DND-41 (cell line): ENCODE measurements at places on chromosomes 7 and 10.

GRCh38 chr7:76303202-76304147 lies 1.0 kb downstream of the HSPB1 start:
- peak; percentile 87 for DNase-seq

DNA sequence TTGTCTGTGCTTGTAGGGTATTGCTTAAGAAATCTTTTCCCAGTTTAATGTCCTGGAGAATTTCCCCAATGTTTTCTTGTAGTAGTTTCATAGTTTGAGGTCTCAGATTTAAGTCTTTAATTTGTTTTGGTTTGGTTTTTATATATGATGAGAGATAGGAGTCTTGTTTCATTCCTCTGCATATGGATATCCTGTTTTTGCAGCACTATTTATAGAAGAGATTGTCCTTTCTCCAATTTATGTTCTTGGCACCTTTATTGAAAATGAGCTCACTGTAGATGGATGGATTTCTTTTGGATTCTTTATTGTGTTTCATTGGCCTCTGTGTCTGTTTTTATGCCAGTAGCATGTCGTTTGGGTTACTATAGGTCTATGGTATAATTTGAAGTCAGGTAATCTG lies 20.2 kb downstream of the ADIRF start:
- DNase-seq = no peak

DNA sequence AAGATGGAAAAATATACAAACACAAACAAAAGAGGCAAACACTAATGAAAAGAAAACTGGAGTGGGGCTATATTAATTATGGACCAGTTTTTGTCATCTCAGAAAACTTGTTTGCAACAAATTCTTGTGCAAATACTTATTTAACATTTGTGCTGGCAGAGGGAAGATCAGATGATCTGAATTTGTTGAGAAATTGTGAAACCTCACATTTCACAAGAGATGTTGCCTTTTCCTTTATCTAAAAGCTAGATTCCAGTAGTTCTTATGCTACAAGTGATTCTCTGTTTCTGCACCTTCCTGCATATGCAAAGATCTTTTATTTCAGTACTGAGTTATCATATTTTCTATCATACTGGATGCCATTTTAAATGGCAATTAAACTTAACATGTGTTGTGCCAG lies 320.7 kb downstream of the SUGCT start:
- DNase-seq = no peak

GRCh38 chr10:53003094-53003493 lies 230.5 kb upstream of the MBL2 start:
- no peak for DNase-seq

DNA sequence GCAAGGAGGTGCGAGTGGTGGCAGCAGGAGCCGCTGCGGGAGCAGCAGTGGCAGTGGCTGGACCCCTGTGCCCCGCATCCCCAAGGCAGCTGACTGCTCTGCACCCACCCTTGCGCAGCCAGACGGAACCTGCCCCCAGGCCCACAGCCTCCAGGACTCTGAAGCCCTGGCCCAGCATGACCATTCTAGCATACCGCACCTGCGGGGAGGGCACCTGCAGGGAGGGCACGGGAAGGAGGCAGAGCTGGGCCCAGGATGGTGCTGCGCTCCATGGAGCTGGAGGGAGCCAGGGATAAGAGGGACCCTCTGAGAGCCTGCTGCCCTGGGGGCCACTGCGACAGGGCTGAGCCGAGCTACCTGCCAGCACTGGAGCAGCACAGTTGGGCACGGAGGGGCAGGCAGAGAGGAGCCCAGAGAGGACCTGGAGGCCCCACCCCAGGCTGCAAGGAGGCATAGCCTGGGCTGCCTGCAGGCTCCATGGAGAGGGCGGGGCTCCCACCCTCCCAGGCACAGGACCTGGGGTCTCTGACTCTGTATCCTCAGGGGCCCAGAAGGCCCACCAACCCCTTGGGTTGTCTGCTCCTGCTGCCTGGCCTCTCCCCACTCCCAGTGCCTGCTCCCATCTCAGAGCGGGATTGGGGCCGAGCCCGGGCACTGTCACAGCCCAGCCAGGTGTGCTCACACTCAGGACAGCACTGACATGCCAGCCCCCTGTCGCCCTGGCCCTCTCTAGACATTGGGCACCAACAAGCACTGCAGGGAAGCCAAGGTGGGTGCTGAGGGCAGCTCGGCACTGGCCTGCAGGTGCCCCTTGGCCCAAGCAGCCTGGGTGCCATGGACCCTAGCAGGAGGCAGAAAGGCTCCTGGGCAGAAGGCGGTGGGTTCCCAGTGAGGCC lies 87.6 kb downstream of the HTR7 start:
- no peak for DNase-seq

DNA sequence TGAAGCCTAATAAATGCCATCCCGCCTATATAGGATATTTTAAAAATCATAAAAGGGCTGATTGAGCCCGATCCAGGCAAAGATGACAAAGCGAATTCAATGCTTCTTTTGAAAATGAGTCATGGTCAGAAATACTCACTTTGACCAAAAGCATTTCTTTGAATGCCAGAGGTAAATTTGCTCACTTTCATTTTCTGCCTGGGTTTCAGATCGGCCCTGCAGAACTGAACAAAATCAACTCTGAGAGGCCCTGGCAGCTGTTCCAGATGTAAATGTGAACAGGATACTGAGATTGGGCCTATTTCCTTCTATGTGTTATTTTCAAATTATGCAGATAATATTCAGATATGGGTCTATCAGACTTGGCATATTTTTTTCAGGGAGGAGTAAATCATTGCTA lies 114.8 kb upstream of the ARID5B start:
- DNase-seq = no peak

DNA sequence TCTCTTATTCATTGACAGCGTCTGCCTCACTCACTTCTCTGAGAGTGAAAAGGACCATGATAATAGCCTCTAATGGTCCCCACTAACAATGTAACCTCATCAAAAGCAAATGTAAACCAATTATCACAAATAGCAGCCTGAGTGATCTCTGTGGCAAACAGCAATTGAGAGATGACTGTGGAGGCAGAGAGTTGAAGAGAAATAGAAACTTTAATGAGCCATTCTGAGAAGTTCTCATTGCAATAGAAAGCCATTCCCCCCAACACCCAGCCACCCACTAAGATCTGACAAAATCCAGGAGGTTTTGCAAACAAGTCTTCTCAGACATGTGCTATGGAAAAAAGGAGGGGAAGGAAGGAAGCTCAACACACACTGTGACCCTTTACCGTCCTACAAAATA lies 44.2 kb upstream of the RNF148 start:
- no peak for DNase-seq

DNA sequence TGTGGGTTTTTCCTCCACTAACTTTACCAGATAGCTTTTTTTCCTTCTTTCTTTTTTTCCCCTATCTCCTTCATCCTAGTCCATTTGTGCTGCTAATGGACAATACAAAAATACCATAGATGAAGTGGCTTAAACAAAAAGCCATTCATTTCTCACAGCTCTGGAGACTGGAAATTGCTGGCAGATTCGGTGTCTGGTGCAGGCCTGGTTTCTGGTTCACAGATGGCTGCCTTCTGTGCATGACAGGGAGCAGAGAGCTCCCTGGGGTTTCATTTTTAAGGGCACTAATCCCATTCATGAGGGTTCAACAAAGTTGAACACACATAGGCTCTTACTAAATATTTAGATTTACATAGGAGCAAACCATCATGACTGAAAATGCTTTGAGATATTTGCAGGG lies 467.4 kb downstream of the TYW1 start:
- DNase-seq = no peak

DNA sequence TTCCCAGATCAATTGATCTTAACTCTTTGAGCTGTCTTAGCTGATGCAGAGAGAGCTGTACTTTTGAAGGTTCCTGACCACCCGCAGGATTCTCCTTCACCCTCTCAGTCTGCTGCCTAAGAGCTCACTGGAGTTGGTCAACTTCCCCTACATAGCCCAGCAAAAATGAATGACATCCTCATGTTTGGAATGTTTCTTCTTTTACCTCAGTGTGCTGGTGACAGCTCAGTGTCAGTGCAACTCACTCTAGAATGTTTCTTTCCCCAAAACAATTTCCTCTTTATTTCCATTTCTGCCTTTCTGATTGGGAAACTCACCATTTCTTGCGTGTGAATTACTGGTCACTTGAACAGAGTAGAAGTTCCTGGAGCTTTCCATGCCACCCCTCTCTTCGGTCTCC lies 48.7 kb downstream of the LSMEM1 start:
- DNase-seq = no peak

DNA sequence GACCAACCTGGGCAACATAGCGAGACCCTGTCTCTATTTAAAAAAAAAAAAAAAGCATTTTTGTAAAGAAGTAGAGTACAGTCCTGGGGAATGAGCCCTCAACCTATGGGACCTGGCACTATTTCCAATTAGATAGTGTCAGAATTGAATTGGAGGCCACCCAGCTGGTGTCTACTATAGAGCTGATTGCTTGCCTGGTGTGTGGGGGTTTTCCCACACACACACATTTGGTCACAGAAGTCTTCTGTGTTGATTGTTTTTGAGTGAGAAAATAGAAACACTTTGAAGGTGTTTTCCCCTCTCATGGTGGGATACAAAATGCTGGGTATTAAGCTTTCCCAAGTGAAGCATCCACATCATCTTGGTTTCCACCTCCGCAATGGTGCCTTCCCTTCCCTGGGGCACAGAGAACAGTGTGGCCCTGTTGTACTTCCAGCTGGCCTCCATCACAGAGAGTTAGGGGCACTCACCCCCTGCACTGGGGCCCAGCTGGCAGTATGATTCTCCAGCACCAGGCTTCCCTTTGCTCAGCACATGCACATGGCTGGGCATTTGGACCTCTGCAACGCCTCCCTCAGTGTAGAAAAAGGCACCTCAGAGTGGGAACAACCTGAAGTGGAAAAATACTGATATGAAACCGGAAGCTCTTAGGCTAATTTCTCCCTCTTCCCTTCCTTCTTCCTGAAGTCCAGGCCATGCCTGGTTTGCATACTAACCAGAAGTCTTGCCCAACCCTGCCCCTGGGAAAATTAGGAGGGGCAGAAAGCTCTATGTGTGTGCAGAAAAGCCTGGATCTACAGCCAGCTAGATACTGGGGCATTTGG lies 10.7 kb upstream of the NFKB2 start:
- DNase-seq = no peak

GRCh38 chr7:151013733-151014497 lies 10.4 kb downstream of the ATG9B start:
- no peak for DNase-seq

DNA sequence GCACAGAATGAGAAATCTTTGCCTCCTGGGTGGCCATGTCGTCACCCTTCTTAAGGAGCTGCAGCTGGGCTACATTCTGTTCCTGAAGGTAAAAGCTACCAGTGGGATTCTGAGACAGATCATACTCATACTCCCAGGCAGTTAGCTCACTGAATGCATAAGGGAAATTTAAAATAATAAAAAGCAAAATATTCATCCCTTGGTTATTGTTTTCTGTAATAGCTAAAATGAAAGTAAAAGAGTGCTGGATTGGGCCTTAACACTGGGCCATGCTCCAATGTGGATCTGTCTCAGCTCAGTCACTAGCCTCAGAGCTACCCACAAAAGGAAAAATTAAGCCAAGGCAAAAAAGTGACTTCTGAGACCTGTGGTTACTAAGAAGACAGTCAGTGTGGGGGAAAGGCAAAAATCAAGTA lies 8.9 kb upstream of the DYNC2I1 start:
- DNase-seq = no peak

DNA sequence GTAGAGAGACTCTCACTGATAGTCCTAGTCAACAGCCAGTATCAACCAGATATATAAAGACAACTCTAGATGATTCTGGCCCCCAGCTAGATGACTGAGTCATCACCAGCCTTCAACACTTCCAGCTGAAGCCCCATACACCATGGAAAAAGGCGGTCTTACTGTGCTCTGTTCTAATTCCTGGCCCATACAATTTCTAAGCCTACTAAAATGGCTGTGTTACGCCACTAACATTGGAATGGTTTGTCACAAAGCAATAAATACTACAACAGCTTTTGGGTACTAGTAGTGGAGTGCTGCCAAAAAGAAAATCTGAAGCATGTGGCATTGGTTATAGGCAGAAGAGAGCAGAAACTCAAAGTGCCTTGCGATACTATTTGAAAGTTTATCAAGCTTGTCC lies 13.0 kb upstream of the TES start:
- DNase-seq = no peak

DNA sequence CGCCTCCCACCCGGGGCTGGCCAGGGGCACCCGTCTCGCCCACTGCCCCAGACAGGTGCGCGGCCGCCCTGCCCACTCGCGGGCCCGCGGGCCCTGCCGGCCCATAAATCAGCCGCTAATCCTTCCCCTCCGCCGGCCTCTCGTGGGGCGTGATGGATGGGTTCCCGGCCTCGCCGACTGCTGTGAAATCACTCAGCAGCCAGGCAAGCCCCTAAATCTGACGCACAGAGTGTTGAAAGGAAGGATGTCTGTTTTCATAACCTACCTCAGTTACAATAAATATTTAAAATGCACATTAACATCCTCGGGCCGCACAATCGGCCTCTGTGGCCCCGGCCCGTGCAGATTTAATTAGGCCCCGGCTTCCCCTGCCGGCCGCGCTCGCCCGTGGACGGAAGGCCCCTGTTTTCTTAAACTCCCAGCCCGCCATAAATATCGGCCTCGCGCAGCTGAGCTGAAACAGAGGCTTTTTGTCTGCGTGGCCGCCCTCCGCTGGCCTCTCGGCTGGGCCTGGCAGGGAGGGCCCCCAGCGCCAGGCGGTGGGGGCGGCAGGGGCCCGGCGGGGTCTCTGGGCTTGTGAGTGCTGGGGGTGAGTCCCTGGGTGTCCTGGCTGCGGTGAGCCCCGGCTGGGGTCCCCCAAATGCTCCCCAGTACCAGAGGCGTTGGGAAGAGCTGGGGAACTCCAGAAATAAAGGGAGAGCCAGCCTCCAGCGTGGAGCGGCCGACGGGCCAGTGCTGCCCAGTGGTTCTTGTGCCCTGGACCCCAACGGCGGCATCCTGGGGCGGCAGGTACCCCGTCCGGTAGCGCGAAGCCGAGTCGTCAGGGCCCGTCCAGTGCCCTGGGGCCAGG lies 90.7 kb downstream of the UNCX start:
- no peak for DNase-seq

DNA sequence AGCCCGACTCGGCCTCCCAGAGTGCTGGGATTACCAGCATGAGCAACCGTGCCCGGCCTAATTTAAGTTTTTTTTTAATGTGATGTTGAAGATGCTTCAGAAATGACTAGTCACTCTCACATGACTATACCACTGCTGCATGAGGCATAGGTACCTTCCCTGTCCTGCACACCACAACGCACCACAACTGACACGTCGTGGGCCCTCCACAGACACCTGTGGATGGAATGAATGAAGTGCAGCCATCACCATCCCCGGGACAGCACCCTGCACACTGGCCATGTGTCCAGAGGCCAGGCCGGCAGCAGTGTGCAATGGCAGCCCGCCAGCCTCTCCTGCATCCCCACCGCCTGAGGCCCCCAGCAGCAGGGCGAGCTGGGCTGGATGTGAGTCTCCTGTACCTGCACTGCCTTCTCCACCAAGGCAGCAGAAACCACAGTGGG lies 55.1 kb downstream of the VOPP1 start:
- DNase-seq = no peak

DNA sequence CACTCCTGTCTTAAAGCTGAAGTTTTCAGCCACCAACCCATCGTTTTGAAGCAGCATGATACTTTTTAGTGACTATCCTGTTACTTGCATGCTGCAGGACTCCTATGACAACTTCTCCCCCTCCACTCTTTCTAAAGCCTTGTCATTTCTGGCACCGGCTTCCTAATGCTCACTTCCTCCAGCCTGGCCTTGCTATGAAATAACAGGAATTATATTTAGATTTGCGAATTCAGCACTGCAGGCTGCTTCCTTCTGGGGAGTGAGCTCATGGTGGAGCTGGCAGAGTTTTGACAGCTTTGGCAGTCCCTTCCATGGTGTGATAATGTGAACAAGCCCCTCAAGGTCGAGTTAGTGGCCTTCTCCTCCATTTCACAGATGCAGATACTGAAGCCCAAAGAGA lies 13.4 kb downstream of the BLNK start:
- no peak for DNase-seq
